CD4-positive, alpha-beta T cell treated with Interferon alpha-2 for 1 hour (primary cell): ENCODE measurements at places on chromosomes 2 and 18.
A peak's percentile ranks its signal among the peaks of the same experiment; 100 is the strongest.

GRCh38 chr2:182057002-182057401 lies 71.3 kb downstream of the PPP1R1C start:
- DNase-seq = no peak

DNA sequence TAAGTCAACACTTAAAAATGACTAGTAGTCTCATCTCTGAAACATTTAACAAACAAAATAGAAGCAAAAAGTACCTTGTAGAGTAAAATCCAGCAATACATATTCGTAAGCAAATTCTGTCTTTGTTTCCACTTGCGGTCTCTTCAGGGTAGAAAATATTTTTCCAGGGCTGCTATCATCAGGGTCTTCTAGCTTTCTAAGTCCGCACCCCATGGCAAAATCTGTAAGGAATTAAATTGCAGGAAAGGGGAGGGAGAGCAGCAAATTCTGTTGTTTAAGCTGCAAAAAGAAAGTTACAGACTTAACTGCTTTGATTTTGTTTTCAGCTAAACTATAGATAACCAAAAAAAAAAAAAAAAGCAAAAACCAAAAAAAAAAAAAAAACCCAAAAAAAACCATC lies at the start of gene RFTN2:
TSS of gene RFTN2 (minus strand) at position 342 of the 400 bp plus-strand sequence. CDS start at position 213, 129 bp downstream.
- DNase-seq = no peak

DNA sequence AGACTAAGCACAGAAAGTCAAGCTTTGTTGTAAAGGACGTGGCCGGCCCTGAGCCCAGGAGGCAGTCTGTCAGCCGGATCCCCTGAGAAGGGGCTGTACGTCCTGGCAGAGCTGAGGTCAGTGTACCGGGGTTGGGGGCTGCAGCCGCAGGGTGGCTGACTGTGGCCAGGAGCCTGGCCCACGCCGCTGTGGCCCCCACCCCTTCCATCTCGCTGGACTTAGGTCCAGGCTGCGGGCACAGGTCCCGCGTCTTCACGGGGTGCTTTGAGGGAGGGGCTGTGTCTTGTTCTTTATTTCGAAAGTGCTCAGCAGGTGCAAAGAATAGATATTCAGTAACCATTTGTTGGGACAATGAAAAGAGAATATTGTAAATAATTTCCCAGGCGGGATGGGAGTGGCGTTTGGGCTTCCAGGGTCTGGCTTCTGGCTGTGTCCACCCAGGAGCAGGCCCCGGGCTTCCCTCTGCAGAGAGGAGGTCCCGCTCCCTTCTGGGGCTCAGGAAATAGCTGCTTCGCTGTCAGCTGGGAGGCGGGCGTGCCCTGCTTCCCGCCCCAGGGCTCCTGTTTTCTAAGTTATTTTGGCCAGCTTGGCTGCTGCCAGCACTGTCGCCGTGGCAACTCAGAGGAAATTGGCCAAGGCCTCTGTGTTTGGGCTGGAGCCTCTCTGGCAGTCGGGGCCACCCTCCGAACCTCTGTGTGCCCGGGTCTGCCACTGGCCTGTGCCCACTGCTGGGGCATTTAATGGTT lies 7.4 kb downstream of the NFATC1 start:
- DNase-seq = peak; percentile 47

- no peak for DNase-seq
These were observed 58.3 kb downstream of the HPCAL1 start for GRCh38 chr2:10360850-10361588.

GRCh38 chr2:144162652-144163051 lies 357.3 kb downstream of the ZEB2 start:
- peak; percentile 31 for DNase-seq

GRCh38 chr2:43081131-43081765 lies 145.2 kb downstream of the ZFP36L2 start:
- no peak for DNase-seq

- no peak for DNase-seq
These were observed 220.0 kb upstream of the CYP26B1 start for GRCh38 chr2:72367530-72368225.

- DNase-seq = no peak
These were observed 65.1 kb upstream of the SLC66A3 start for GRCh38 chr2:11090187-11090586.

GRCh38 chr2:198749364-198749763 lies 708.4 kb downstream of the SATB2 start:
- DNase-seq = no peak

DNA sequence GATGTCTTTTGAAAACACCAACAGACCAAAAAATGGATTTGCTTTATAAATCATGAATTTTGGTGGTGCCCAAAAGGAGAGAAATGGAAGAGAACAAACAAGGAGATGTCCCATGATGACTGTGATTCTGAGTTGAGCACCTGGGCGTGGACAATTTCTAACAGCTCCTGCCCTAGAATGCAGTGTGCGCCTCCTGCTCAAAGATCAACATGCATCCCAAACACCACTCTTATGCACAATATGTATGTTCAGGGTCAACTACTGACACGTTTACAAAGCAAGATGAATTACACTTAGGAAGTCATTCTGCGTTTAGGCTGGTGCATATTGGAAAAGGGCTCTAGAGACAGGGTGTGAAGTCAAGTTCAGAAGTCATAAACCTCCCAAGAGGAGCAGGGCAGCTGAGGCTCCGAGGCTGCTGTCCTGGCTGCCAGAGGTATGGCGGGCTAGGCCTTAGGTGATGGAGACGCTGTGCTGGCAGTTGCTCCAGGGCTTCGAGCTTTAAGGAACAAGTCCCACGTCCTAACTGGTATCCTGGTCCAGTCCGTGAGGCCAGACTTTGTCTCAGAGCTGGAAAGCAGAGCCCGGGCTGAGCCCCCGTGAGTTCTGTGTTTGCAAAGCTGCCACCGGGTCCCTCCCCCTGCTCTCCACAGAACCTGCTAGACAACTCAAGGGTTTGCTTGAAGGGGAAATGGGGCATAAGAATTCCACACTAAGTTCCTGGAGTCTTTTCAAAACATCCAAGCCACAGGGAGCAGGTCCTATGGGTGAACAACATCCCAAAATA lies 74.0 kb downstream of the ZNF516 start:
- DNase-seq = no peak

DNA sequence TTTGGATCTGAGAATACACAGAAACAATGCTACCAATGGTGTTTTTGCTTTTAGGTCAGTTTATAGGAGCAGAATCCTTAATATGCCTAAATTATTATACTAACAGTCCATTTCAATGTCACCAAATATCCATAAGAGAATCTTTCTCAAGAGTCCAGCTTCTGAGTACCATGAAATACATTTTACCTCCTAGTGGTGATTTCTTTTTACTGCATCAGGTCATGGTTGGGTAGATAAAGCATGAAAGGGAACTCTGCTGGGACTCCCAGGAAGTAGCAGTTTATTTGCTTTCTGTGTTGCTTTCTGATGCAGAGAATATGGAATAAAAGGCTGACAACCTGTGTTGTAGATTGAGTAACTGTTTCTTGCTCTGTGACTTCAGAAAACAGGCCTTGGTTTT lies 115.6 kb downstream of the PPP1R1C start:
- DNase-seq = no peak

GRCh38 chr2:50951437-50951836 lies 80.5 kb downstream of the NRXN1 start:
- DNase-seq = no peak

- DNase-seq = no peak
These were observed 2.9 kb upstream of the EPB41L3 start for GRCh38 chr18:5546660-5547059.

GRCh38 chr2:45852450-45853150 lies 201.1 kb downstream of the PRKCE start:
- no peak for DNase-seq

DNA sequence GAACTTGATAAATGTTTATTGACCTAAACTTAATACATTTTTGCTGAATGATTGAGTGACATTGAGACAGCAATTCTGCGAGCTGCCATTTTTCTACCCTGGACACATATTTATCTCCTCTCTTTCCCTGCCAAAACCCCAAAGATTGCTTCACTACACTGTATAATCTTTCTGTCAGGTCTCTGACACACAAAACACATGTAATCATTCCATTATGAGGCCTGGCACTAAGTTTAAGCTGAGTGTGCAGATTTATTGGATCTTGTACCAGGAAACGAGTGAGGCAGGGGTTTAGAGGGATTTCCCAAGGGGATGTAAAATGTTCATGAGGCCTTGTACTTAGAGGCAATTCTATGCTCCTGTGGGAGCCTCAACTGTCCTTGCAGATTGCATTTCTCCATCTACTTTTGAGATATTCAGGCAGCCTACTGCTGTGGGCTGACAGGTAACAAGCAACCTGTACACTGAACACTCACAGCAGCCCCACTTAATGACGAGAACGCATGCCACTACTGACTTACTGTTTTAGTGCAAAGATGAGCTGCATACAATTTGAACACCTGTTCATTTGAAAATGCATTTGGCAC lies 13.7 kb upstream of the OSR1 start:
- no peak for DNase-seq

GRCh38 chr2:227570615-227571014 lies 28.1 kb upstream of the SCYGR2 start:
- DNase-seq = no peak

DNA sequence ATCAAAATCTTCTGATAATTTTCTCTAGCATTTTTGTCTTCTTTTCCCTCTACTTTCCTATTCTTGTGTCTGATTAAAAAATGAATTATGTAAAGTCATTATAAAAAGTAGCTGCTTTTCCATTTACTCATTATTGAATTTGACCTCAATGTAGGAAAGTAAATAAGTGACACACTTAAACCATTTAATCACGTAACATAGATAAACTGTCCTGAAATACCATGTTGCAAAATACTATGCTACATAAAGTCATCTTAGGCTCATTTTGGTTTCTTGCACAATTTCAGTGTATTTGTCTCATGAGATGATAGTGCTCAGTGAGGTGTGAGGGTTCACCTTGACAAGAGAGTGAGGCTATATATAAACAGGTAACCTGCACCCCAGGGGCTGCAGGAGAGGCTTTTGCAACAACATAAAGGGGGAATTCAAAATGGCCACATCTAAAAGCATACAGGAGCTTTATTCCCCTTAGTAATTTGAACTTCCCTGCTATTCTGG lies 502.7 kb downstream of the RNF144A start:
- no peak for DNase-seq

DNA sequence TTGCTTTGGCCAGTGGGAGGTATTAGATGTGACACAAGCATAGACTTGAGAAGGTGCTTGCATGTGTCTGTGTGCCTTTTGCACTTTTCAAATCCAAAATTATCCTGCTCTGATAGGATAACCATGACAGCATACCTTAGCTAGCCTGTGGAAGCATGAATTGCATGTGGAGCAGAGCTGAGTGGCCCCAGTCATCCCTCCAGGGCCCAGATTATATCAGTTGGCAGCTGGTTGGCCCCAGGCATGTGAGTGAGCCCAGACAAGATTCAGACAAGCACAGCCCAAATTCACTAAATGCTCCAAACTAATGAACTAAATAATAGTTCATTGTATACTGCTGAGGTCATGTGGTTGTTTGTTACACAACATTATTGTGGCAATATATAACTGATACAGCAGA lies 18.8 kb downstream of the TACR1 start:
- no peak for DNase-seq

- no peak for DNase-seq
These were observed 372.8 kb downstream of the TMX3 start for GRCh38 chr18:68342039-68342659.

- no peak for DNase-seq
These were observed 161.0 kb upstream of the ID2 start for GRCh38 chr2:8520791-8521344.

GRCh38 chr2:38427936-38428335 lies 50.9 kb upstream of the ATL2 start:
- no peak for DNase-seq

DNA sequence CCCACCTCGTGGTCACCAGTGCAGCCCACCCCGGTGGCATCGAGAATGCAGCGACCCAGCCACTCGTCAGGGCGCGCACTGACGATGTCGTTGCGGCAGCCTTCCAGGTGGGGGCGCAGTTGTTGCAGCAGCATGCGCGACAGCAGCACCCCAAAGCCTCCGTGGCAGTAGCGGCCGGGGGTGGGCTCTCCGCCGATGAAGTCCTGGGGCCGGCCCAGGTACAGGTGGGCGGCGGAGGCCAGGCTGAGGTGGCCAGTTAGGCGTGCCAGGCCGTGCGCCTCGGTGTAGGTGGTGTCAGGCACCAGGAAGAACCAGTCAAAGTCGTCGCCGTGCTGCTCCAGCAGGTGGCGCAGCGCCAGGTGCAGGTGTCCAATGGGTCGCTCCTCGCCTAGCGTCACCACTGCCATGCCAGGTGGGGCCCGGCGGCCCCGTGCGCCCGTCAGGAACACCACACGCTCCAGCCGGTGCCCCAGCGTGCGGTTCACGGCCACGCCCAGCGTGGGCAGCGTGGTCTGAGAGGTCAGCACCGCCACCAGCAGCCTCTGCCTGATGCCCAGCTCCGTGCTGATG lies 1.9 kb downstream of the CHPF start:
- DNase-seq = peak; percentile 85

DNA sequence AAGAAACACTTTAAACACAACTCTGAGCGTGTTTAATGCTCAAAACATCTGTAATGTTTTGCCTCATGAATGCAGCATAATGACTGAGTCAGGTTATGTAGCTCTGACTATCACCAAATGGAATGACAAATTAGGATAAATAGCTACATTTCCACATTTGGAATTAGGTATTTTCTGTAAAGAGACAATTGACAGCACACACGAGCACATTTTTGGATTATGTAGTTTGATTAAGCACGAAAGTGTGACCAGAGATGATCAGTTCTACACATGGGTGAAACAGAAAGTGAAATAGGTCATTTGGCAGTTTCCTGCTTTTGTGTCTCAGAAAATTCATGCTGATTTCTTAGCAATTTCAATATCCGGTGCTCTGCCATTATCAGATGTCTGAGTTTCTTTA lies 29.0 kb downstream of the LPIN1 start:
- DNase-seq = peak; percentile 78

- DNase-seq = peak; percentile 20
These were observed 662 bp downstream of the ACVR2A start for GRCh38 chr2:147845411-147845971.

DNA sequence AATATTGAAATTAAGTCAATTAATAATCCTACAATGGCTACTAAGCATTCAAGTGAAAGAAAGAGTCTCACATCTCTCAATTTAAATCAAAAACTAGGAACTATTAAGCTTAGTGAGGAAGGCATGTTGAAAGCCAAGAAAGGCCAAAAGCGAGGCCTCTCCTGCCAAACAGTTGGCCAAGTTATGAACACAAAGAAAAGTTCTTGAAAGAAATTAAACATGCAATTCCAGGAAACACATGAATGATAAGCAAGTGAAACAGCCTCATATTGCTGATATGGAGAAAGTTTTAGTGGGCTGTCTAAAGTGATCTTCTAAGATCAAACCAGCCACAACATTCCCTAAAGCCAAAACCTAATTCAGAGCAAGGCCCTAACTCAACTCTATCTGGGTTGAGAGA lies 11.8 kb downstream of the RDH14 start:
- DNase-seq = no peak

- no peak for DNase-seq
These were observed 160.6 kb downstream of the MTCL1 start for GRCh38 chr18:8865934-8866333.

DNA sequence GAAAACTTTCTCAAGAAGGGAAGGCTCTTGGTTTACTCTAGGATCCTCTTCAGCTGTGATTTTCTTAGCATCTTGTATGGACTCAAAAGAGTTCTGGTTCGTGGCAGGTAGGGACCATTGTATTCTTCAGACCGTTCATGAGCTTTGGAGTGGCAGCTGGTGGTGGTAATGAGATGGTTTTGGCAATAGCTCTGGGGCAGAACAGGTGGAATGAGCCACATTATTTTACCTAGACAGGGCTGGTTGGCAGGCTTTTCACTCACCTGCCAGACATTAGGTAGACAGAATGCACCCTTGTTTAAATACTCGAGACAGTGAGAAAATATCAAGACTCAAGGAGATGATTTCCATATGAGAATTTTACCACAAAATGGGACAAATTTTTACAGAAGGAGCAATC lies 26.2 kb upstream of the MGAT5 start:
- no peak for DNase-seq

GRCh38 chr2:9617749-9618148 lies 13.0 kb downstream of the YWHAQ start:
- no peak for DNase-seq
